ENCODE measurements at places on chromosomes 3 and 15.
A peak's percentile ranks its signal among the peaks of the same experiment; 100 is the strongest.

DNA sequence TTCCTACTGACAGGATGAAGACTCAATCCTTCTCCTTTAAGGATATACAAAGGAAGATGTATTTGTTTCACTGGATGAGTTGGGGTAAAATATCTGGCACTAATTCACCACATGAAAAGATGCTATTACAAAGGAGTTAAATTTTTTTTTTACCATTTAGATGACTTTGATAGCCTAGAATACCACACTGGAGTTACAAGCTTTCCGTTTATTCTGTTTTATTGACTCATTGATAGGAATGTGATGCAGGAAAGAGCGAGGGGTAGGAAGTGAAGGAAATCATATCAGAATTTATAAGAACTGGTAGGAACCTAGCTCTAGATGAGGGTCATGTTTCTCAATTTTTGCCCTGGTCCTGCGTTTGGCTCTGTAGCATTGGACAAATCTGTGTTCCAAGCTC lies 427.2 kb downstream of the GRM7 start:
- DNase-seq: no peak

- DNase-seq: no peak
Observed at GRCh38 chr3:112464264-112464663, 35.0 kb downstream of the BTLA start.

DNA sequence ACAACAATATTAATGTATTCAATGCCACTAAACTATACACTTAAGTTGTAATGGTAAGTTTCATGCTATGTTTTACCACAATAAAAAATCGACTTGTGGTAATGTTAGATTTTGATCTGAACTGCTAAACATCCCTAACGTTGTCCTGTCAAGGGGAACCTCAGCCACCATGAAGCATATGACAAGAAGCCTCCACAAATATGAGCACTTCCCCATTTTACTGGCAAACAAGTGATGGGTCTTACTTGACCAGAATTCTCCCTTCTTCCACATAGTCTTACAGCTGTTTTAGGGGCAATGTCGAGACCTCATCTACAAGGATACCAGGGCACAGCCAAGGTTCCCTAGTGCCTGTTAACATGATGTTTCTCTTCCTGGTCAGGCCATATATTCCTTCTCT lies 124.2 kb upstream of the ABI3BP start:
- DNase-seq: no peak

- no peak for DNase-seq
Observed at GRCh38 chr15:69358850-69359249, 55.3 kb upstream of the KIF23 start.

GRCh38 chr15:63312286-63312685 lies 34.9 kb downstream of the APH1B start:
- DNase-seq: no peak

GRCh38 chr3:179181021-179181472 lies 32.9 kb downstream of the PIK3CA start:
- DNase-seq: no peak

GRCh38 chr3:25831578-25831977 lies 41.7 kb downstream of the OXSM start:
- DNase-seq: no peak

- DNase-seq: no peak
Observed at GRCh38 chr3:67245545-67245944, 247.4 kb downstream of the KBTBD8 start.

- DNase-seq: no peak
Observed at GRCh38 chr3:136670166-136670565, 82.0 kb downstream of the STAG1 start.

DNA sequence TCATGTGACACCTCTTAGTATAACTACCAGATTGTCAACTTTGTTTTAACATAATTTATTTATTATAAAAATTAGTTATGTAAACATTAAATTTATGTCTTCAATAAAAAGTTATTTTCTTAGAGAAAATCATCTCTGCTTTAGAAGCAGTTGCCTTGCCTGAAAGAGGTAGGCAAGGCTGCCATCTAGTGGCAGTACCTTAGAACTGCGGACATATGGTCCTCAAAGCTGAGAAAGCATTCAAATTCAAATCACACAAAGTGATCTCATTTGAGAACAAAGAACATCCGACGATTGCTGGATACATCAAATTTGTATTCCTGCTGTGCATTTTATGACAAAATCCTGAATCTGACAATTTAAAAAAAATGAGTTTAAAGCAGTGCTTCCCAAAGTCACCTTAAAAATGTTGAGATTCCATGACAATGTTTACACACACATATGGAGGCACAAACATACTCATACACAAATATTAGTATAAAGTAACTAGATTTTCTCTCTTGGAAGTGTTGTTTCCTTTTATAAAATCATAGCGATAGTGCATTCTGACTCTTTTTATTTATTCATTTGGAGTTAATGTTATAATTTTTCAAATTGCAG lies 617.4 kb downstream of the CADM2 start:
- DNase-seq: peak; percentile 28

DNA sequence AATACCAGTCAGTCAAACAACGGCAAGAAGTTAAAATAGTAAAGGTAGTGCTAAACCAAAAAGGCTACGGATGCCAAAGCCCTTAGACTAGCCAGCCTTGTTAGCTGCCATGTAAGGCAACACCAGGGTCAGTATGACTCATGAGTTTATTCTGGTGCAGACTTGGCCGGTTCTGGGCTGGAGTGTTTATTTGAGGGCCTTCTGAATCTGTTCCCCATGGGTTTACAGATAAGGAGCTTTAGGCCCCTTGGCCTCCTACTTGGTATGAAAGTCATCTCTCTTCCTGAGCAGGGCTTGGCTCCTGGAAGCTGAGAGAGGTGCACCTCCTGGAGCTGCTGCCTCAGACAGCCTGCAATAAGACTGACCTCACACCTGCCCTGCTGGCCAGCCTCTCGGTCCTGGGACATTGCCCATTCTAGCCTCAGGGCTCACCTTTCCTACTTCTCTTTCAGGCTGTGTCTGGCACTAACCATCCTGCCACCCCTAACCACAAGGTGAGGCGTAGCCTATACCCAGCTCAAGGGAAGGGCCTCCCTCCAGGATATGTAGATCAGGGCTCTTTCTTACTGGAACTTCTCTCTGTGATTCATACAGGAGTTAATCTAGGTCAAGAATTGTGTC lies 10.4 kb upstream of the RTP1 start:
- peak; percentile 41 for DNase-seq

GRCh38 chr15:32994810-32995424 lies 199.6 kb downstream of the FMN1 start:
- DNase-seq: no peak

DNA sequence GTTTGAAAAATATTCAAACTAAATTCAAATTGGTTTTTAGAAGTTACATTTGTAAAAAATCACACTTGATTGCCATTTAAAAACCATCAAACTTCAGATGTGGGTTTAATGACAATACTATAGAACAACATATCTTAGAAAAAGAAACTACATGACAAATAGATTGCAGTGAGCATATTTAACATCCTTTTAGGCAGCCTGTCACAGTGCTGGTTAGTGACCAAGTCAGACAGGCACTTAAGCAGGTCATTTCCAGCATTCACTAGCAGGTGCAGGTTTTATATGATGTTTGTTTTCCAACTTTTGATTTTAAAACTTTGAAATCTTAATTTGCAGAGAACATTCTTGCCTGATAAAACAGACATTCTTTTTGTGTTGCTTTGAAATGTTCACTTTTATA lies 115.7 kb downstream of the MBNL1 start:
- DNase-seq: no peak

DNA sequence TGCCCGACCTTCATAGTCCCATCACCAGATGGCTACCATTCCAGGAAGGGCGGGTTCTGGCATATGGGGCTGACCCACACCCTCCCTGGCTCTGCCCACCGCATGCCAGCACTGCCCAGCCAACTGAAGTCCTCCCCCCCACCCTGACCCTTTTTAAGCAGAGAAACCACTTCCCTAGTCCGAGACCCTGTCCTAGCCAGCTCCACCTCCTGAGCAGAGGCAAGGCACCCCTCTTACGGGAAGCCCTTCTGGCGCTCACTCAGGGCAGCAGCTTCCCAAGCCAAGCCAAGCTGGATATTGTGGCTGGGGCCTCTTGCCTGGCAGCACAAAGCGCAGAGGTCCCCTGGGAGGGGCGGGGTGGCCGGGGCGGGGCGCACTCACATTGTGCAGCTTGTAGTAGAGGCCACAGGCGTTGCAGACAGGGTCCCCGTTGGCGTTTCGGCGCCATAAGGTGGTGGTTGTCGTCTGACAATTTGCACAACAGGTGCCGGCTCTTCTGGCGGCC lies 11.5 kb downstream of the GATA2 start:
- peak; percentile 77 for DNase-seq

DNA sequence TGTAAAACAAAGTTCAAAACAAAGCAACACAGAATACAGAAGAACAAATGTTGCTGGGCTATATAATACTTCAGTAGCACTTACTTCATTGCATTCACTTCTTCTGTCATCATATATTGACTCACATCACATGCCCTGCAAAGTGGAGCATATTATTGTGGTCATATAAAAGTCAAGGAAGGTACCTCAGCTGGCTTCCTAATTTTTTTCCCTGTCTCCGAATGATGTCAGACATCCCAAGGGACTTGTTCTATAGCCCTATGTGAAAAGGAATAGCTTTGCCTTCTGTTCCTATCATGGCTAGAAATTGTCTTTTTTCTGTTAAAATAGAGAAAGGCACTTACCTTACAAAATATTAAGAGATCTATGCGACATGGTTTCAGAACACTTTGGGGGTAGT lies 109.4 kb downstream of the LRTM1 start:
- DNase-seq: no peak

All from psoas muscle (tissue), 8 donors.